Epithelial cell of umbilical artery (primary cell): ENCODE measurements at places on chromosomes 5 and 9. TPM values are rescaled to one million over a fixed set of nuclear protein-coding genes. Genes with fewer than 3 reads are reported as not detected.

Gene COX7C
- 207 and 213 TPM in 2 replicates for total RNA-seq

Gene ZFP2
- 0.65 and 1.1 TPM in 2 replicates for total RNA-seq

Gene TAF11L10
- not detected in 2 replicates for total RNA-seq

Gene NUTM2F
- not detected in 2 replicates for total RNA-seq

Gene GKAP1
- total RNA-seq, result 0.65 and 2.1 TPM in 2 replicates

Gene CD72
- total RNA-seq, result not detected in 2 replicates

Gene C9orf50
- total RNA-seq, result not detected in 2 replicates

Gene NR4A3
- under 0.01 TPM in 2 replicates for total RNA-seq

Gene GAS1
- total RNA-seq, result 0.65 and 0.76 TPM in 2 replicates

Gene PAX5
- total RNA-seq, result not detected in 2 replicates

Gene AGXT2
- not detected in 2 replicates for total RNA-seq

Gene SPINK7
- not detected in 2 replicates for total RNA-seq
